ENCODE measurements at places on chromosomes 4 and X.

DNA sequence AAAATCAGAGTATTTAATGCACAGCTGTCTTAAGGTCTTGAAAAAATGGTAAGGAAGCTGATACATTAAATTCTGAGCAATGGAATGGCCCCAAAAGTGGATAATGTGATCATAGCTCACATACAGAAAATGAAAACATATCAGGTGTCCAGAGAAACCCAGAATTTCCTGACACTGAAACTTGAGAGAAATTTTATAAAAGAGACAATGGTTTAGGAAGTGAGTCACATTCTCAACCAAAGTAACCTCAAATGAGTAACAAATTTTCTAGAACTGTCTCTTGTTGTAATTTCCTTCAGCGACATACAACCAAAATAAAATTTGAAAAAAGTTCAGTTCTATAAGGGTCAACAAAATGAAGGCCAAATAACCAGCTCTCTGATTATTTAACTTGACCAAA lies 37.4 kb upstream of the PACRGL start:
- no peak for DNase-seq

- no peak for DNase-seq
These were observed 4.3 kb downstream of the ARHGAP4 start for GRCh38 chrX:153921511-153922446.

- DNase-seq: no peak
These were observed 32.3 kb downstream of the PRDM8 start for GRCh38 chr4:80229590-80229989.

- DNase-seq: no peak
These were observed 584.2 kb upstream of the FTHL17 start for GRCh38 chrX:31656013-31656412.

DNA sequence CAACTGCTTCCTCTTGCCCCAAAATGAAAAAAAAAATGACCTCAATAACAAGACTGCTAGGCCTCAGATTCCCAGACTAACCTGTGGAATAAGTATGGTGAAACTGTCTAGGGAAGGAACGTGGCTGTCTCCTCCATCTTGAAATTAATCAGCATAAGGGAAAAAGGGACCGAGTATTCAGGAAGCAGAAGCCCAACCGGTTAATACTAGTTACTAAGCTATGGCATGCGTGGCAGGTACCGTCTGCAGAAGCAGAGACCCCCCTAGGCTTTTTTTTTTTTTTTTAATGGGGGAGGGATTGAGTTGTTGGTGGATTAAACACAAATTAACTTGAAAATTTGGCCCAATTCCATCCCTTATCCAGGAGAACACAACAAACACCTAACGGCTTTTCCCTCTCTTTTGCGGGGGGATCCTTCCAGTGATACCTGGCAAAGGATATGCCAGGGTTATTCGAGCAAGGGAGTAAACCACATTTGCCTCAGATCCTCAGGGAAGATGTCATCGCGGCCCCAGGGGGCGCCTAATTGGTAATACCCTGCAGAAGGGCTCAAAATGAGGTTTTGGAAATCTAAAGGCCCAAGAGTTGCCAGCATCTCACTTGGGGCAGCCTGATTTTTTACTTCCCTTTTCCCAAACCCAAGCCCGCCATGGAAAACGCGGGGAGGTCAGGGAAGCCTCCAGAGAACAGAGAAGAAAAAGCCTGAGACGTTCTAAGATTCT lies 893 bp downstream of the RLIM start:
- DNase-seq: no peak

GRCh38 chrX:149363965-149364364 lies 141.1 kb downstream of the IDS start:
- DNase-seq: no peak

GRCh38 chr4:84481860-84482245 lies 17.2 kb downstream of the NKX6-1 start:
- DNase-seq: no peak

GRCh38 chr4:181194096-181194495 lies 1049.1 kb upstream of the TENM3 start:
- DNase-seq: no peak

DNA sequence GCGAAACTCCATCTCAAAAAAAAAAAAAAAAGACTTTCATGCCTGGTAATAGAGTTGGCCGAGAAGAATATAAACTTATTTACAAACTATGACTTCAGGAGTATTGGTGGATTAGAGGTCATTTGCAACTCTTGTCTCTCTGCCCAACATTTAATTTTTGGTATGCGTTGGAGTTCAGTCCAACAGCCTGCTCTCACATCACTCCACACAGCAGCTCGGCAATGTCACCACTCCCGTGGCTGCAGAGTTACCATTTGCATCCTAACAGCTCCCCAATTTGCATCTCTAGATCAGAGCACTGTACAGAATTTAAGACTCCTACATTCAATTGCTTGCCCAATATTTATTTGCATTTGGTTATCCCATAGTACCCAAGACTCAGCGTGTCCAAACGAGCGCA lies 40.9 kb upstream of the AP1AR start:
- no peak for DNase-seq

DNA sequence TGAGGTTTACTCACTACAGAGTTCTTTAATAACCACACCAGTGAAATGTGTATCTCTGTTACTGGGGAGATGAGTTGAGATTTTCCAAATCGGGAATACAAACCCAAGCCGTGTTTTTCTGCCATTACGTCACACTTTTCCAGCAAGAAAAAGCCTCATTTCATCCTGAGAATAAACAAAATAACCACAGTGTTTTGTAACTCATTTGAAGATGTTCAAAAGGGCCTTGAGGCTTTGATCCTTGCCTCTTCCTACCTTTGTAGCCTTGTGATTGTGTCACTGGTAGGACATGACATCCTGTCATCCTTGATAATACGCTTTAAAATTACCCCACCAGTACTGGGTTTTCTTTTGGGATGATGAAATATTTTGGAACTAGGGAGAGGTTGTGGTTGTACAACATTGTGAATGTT lies 2.9 kb downstream of the USP11 start:
- DNase-seq: no peak

DNA sequence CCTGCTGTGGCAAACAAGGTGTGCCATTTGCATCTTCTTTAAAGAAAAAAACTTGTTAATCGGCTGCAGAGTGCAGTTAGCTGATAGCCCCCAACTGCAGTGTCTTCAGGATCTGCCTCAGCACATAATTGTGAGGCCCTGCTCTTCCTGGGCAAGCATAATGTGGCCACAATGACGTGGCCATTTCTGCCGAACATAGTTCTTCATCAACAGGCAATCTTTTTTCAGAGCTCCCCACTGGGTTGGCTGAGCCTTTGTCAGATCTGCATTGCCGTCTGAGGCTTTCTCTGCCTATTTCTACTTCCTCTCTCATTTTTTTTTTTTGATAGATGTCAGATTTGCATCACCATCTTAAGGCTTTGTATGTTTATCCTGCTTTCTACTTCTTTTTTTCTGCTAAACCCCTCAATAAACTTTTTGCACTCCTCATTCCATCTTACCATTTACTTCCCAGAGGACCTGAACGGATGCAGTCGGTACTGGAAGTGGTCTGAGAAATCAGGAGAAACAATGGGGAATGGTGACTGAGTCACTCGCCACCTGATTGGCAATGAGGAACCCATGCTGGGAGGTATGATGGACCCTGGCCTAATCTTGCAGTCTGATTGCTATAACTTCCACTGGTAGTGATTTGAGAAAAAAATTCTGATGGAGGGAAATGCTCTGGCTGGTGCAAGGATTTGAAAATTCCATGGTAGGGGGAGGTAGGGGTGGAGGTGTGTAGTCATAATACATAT lies 21.2 kb upstream of the TAB3 start:
- no peak for DNase-seq

DNA sequence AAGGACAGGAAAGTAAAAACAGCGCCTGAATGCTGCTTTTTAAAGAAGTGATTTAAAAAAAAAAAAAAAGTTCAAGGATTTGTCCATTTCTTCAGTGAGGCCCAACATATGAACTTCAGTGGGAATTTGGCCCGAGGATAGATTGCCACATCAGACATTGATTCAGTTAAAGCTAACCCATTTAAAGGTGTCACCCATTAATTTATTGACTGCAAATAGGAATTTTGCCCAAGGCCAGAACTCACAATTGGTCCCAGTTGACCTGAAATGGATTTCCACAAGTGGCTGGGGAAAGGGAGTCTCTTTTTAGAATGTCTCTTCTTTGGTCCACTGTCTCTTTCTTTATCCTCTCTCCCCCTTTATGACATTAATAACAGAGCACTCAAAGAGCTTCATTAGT lies 86.5 kb upstream of the RPL34 start:
- no peak for DNase-seq

All from mesenteric fat pad (tissue), 1 donor.